ENCODE measurements at places on chromosomes 12 and 14. TPM values are rescaled to one million over a fixed set of nuclear protein-coding genes. Genes with fewer than 3 reads are reported as not detected.

- DNase-seq, result no peak
These were observed 119.8 kb downstream of the MGST1 start for GRCh38 chr12:16467272-16467671.

The TAS2R42 gene
- polyA plus RNA-seq, result not detected

DNA sequence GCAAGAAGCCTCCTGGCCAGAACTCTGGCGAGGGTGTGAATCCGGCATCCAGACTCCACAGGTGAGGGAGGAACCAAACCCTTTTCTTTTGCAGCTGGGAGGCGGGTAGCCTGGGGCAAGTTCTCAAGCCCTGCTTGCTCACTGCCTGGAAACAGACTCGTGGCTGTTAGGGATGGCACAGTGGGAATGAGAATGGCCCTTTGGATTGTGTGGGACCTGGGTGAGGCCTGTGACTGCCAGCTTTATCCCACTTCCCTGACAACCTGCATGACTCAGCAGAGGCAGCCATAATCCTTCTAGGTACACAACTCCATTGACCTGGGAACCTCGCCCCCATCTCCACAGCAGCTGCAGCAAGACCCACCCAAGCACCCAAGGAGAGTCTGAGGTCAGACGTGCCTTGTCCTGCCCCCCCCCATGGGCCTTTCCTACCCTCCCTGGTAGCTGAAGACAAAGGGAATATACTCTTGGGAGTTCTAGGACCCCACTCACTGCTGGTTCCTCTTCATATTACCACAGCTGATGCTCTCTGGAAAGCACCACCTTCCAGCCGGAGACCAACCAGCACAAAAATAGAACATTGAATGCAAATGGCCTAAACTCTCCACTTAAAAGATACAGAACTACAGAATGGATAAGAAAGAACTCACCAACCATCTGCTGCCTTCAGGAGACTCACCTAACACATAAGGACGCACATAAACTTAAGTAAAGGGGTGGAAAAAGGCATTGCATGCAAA is 5.1 kb upstream of the GPR33 start:
- DNase-seq, result no peak

The SMCO2 gene
- 0.33 TPM for polyA plus RNA-seq

DNA sequence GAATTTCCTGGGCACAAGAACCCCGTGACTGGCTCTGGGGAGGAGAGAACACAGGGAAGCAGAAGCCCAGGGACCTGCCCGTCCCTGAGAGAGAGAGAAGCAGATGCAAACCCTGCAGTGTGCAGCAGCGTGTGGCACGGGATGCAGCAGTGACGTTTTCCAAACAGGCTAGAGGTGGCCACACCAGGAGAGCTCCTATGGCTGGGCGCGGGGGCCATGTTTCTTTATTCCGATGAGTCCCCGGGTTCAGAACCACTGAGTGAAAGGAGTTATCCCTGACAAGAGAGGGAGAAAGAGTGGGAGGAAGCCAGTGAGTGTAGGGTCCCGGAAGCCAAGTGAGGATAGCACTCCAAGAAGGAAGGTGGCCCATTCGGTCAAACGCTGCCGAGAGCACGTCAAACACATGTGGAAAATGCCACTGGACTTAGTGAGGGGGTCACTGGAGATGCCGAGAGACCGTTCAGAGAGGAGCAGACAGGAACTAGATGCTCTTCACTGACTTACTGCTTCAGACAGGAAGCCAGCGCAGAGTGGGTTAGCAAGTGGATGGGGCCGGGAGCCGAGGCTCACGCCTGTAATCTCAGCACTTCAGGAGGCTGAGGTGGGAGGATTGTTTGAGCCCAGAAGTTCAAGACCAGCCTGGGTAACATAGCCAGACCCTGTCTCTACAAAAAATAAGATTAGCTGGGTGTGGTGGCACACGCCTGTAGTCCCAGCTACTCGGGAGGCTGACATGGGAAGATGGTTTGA is 123.0 kb downstream of the BCL11B start:
- DNase-seq, result no peak

- DNase-seq, result no peak
These were observed 52.7 kb downstream of the FBXO34 start for GRCh38 chr14:55323910-55324309.

The LRTM2 gene
- polyA plus RNA-seq, result not detected

- peak; percentile 39 for DNase-seq
These were observed 26.2 kb downstream of the RFLNA start for GRCh38 chr12:124321040-124321481.

- DNase-seq, result no peak
These were observed 4.7 kb upstream of the TMEM229B start for GRCh38 chr14:67493092-67493717.

GRCh38 chr14:102579696-102580549 is 12.5 kb upstream of the RCOR1 start:
- DNase-seq, result peak; percentile 76
